ENCODE measurements at places on chromosomes 16 and 17.

GRCh38 chr17:71527311-71527710 is 593.5 kb upstream of the SOX9 start:
- no peak for DNase-seq

DNA sequence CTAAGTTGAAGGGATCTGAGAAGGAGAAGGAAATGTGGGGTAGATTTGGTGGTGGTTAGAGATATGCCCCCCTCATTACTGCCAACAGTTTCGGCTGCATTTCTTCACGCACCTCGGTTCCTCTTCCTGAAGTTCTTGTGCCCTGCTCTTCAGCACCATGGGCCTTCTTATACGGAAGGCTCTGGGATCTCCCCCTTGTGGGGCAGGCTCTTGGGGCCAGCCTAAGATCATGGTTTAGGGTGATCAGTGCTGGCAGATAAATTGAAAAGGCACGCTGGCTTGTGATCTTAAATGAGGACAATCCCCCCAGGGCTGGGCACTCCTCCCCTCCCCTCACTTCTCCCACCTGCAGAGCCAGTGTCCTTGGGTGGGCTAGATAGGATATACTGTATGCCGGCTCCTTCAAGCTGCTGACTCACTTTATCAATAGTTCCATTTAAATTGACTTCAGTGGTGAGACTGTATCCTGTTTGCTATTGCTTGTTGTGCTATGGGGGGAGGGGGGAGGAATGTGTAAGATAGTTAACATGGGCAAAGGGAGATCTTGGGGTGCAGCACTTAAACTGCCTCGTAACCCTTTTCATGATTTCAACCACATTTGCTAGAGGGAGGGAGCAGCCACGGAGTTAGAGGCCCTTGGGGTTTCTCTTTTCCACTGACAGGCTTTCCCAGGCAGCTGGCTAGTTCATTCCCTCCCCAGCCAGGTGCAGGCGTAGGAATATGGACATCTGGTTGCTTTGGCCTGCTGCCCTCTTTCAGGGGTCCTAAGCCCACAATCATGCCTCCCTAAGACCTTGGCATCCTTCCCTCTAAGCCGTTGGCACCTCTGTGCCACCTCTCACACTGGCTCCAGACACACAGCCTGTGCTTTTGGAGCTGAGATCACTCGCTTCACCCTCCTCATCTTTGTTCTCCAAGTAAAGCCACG is 28.3 kb downstream of the STH start:
- no peak for DNase-seq

- DNase-seq = peak; percentile 69
These were observed 438 bp downstream of the GRN start for GRCh38 chr17:44345454-44346026.

GRCh38 chr17:28883967-28884702 is 13.4 kb downstream of the FLOT2 start:
- DNase-seq = no peak

DNA sequence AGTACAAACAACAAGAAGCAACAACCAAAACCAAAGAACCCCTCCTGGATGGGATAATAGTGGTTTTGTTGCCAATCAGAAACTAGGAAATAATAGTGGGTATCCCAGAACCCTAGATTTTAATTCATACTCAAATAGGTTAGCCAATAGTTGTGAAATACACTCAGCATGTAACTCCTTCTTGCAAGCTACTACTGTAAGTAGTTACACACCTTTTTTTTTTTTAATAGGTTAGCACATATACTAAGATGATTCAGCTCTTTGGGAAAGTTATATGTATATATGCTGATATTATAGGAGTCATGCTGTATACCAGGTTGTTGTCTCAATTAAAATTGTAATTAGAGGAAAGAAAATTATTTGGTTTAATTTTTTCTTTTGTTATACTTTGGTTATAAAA is 92.5 kb upstream of the HAS3 start:
- no peak for DNase-seq

GRCh38 chr16:20865420-20866131 is 34.6 kb downstream of the DCUN1D3 start:
- DNase-seq = no peak

DNA sequence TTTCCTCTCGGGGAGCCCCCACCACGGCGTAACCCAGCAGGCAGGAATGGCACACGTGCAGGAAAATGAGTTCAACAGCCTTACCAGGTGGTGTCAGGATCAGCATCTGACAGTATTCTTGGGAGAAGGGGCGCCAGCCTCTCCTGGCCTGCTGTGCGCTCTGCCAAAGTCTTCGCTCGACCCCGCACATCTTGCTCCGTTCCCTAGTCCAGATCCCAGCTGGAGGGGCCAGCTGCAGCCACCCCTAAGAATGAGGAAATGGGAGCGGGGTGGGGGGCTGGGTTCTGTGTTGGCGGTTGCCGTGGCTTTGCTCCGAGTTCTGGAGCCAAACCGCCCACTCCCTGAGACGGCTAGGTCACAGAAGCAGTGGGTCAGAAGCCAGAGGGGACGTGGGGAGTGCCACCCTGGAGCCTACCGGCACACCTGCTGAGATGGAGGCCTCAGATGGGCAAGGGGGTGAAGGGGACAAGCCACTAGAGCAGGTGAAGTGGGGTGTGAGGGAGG is at the start of gene CHCT1:
TSS of gene CHCT1 (plus strand) at position 328 of the 504 bp plus-strand sequence. CDS start at position 432, 104 bp downstream.
- no peak for DNase-seq

- DNase-seq = peak; percentile 86
These were observed 36.1 kb downstream of the GINS2 start for GRCh38 chr16:85652431-85653221.

DNA sequence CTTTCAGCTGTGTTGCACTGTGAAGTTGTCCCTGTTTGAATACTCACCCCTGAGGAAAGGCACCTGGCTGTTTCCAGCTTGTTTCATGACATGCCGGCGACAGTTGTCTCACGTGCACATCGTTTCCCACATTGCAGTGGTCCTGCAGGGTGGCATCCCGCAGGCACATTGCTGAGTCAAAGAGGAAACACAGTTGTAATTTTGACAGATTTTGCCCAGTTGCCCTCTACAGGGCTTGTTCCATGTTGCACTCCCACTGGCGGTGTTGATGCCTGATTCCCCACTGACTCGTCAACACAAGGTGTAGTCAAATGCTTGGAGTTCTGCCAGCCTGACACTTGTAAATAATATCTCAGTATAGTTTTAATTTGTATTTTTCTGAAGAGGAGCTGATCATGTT is 23.8 kb downstream of the EPN2 start:
- peak; percentile 63 for DNase-seq

GRCh38 chr17:41864498-41864835 is 756 bp downstream of the KLHL11 start:
- no peak for DNase-seq

- DNase-seq = peak; percentile 49
These were observed 30.7 kb downstream of the CDRT4 start for GRCh38 chr17:15436473-15437302.

DNA sequence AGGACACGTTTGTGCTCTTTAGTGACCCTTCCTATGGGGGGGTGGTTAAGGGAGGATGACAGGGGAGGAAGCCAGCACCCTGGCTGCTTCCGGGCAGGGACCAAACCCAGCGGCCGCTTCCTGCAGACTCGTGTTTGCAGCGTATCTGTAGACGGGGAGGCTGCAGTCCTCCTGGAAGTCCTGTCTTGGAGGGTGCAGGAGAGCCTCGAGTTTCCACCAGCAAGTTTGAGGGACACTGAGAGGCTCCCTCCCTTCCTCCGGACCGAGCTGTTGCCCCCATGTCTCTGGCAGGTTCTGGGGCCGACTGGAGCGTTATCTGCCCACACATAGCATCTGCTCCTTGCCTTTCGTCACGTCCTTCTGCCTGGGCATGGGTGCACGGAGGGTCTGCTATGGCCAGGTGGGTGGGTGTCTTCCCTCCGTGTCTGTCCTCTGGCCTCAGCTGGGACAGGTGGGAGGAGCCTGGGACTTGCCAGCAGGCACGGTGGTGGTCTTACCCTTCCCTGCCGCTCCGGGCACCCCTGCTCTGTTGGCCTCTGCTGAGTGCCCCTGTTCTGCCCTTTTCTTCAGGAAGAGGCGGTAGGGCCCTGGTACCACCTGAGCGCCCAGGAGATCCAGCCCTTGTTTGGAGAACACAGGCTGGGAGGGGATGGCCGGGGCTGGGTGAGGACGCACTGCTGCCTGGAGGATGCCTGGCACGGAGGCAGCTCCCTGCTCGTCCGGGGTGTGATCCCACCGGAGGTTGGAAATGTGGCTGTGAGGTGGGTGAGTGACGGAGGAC is 8.8 kb downstream of the ENGASE start:
- DNase-seq = no peak

DNA sequence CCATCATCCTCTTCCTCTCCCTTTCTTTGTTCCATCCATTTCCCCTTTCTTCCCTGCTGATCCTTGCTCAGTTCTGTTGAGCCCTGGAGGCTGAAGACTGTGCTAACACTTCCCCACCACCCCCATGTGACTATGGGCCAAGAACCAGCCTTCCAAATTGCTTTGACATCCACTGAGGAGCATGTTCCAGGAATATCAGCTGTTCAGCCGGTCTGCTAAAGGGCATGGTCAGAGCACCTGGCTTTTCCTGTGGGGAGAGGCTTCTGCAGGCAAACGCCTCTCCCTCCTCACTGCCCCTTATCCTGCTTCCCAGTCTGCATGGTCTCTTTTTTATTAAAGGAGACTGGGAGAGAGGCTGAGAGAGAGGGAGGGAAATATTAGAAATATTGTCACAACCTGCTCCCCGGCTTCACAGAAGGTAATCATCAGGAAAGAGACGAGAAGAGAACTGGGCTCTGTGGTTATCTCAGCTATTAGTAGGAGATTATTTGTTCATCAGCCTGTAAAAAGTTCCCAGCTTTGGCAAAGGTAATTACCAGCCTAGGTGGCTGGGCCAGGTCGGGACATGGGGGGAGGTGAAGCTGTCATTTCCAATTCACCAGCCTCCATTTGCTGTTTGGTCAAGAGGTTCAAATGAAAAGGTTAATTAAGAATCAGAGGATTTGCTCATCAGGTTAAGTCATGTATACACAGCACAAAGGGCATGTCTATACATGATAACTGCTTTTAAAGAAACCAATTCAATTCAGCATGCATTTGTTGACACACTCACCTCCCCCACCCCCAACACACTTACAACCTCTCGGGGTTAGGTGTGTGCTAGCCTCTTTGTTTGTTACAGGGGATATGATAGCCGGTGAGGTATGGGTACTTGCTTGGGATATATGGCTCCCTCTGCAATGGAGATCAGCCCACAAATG is 83.7 kb upstream of the CRHR1 start:
- DNase-seq = no peak

- no peak for DNase-seq
These were observed 31.7 kb downstream of the CRISPLD2 start for GRCh38 chr16:84851192-84852127.
